ENCODE measurements at places on chromosomes 3 and 15. TPM values are rescaled to one million over a fixed set of nuclear protein-coding genes. Genes with fewer than 3 reads are reported as not detected.

Gene NEDD4
- 8.7 TPM for total RNA-seq

Gene GOLGA8H
- total RNA-seq: 0.16 TPM

Gene SMCO1
- total RNA-seq: not detected

Gene WNT7A
- not detected for total RNA-seq

Gene CNTN3
- total RNA-seq: not detected

Gene SCAANT1
- total RNA-seq: not detected

Gene SLC22A13
- total RNA-seq: 0.93 TPM

Gene SNTN
- total RNA-seq: not detected

Gene C3orf22
- not detected for total RNA-seq

Gene TMCC1
- 16.8 TPM for total RNA-seq

Gene USP50
- 0.43 TPM for total RNA-seq

Gene PP2D1
- total RNA-seq: not detected

Gene MUC20
- 5.3 TPM for total RNA-seq

All from T-helper 2 cell treated with Interferon-gamma antibody and Interleukin-4, amounts not matched to agents 100 ng/mL and 5 ng/mL, for 36 hours (primary cell).